ENCODE measurements at places on chromosomes 16 and 17. TPM values are rescaled to one million over a fixed set of nuclear protein-coding genes. Genes with fewer than 3 reads are reported as not detected.

GRCh38 chr17:11899537-11899942, 97.7 kb downstream of the ZNF18 start:
- no peak for DNase-seq

DNA sequence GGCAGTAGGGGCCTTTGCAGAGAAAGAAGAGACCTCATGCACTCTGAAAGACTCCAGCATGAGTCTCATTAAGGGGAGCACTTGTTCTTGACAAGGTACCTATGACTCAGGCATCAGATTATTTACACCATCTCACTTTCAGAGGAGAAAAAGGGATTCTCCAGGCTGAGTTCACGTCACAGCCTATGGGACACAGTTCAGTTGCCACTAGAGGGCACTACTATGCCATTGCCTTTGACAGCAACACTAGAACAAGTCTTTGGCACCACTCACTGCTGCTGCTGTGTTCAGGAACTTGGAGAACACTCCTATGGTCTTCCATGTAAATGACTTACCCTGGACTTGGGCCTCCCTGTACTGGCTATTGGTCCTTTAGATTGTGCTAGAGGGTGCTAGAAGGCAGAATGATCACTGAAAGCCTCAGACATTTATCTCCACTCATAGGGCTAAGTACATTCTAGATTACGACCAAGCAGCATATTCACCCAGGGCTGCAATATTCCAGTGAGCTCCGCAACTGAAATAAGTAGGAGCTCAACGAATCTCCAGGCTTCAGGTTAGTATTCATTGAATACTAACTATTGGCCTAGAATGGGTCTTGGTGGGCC, 225.1 kb upstream of the CA10 start:
- no peak for DNase-seq

- peak; percentile 34 for DNase-seq
These were observed 61.6 kb downstream of the TIMM22 start for GRCh38 chr17:1058423-1059130.

The MON1B gene
- 69.6 TPM for total RNA-seq

The MSLN gene
- total RNA-seq: not detected

The OR2C1 gene
- not detected for total RNA-seq

The RRAD gene
- 1.8 TPM for total RNA-seq

The GLP2R gene
- total RNA-seq: not detected

All from activated T-helper 2 cell treated with anti-CD3 and anti-CD28 coated beads, Interferon-gamma antibody, Interleukin-2, Interleukin-4, amounts not matched to agents 10 μg/mL and 5 μg/mL and 100 μg/mL, durations not matched to agents 14 hours and 24 hours and 36 hours (primary cell).